ENCODE measurements at places on chromosomes 11 and 22.

- no peak for DNase-seq
Measured at GRCh38 chr11:103903621-103904323, 132.7 kb upstream of the DDI1 start.

DNA sequence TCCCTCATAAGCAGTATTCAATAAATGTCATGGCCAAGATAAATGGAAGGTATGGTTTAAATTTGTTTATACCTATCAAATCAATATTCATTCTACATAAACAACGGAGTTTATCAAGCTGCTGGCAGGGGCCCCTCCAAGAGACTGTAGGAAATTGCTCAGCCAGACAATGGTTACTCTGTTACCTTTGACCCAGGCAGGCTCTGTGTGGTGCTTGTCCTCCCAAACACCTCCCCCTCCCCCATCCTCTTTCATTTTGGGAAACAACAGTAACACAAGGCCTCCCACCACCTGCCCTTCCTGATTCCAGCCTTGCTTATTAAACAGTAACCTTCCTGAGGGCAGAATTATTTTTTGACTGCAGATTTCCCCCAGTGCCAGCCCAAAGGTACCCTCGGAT, 10.5 kb upstream of the ZBTB16 start:
- no peak for DNase-seq

DNA sequence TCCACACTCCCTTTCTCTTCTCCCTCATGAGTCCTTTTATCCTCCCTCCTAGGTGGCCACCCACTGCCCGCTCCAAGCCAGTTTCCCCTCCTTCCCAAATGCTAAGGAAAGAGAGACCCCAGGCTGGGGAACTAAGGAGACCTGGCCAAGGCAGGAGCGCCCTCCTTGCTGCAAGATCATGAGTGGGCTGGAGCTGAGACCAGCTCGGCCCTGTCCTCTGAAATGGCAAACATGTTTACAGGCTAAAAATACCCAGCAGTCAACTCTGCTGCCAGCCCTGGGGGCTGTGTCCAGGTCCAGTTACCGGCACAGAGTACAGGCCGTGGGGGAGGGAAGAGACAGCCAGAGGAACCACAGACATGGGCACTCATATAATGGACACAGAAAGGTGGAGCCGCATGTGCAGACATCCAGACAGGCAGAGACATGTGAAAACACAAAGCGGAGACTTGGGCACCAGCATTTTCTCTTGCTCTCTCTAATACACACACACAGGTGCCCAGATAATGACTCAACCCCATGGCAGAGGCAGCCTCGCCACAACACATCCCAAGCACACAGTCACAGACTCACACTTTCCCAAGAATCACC, 1.2 kb upstream of the AHNAK start:
- no peak for DNase-seq

DNA sequence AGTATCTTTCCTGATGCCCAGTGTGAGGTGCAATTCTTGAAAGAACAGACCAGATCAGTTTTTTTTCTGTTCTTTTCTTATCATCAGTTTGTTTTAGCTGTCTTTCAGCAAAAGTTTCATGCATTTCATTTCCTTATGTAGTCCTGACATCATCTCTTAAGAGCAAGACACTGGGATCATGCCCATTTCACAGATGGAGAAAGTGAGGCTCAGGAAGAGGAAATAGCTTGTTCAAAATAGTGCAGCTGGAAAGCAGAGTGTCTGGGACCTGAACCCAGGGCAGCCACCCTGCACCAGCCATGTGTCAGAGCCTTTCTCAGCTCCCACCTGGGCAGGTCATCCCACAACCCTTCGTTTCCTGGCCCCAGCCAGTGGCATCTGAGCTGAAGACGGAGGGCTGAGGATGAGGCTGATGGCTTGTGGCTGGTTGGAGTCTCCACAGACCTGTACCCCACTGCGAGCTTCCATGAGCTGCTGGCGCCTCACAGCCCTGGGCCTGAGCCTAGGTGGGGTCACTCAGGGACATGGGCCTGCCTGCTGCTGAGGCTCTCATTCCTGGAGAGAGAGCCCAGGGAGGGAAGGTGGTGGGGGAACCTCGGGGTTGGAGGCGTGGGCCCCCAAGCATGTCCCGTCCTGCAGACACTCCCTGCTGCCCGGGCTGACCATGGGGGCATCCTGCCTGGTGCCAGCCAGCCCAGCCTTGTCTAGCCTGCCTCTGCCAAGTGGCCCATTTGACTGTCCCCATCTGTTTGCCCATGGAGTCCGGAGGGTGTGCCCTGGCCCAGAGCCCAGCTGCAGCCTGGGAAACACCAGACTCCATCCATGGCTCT, 61.8 kb downstream of the SMIM38 start:
- no peak for DNase-seq

DNA sequence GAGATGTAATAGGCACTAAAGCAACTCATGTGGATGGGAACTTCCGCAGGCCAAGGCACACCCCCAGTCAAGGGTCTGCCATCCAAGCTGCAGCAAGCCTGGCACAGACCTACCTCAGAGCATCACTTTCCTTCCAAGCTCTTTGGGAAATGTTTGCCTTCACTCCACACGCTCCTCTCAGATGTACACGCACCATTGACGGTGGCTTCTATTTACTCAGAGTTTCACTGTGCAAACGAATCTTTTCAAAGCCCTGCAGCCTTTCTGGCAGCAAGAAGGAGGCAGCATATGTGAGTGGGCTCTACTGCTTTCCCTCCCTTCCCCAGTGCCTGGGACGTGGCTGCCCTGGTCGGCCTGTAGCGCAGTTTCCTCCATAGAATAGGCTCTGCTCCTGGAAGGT, 60.9 kb upstream of the USP47 start:
- DNase-seq, result no peak

DNA sequence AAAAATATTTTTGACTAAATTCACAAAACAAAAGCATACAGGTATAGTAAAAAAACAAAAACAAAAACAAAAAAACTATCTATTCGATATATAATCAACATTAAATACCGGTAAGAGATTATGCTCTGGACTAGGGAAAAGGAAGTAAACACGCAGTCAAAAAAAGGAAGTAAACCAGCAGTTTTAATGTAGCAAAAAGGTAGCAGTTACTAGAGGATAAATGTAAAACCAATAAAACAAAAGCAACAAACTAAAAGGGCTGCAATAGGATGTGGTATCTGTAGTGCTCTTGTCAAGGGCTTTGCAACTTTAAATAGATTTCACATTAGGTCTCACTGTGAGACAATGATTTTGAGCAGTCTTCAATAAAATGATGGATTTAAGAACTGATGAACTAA, 2.4 kb downstream of the TRIM22 start:
- DNase-seq, result no peak

DNA sequence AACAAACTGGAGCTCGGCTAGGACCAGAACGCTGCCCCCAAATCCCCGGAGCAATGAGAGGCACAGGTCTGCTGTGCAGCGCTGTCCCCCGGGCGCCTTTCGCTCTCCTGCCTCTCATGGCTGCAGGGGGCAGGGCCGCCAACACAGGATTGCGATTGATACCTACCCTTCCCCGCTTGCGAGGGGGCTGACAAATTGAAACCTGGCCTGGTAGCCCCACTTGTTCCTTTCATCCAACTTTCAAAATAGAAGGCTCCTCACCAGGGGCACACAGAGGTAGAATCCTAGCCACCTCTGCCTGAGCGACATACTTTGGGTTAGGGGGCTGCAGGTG, 642 bp upstream of the CASTOR1 start:
- DNase-seq, result no peak

DNA sequence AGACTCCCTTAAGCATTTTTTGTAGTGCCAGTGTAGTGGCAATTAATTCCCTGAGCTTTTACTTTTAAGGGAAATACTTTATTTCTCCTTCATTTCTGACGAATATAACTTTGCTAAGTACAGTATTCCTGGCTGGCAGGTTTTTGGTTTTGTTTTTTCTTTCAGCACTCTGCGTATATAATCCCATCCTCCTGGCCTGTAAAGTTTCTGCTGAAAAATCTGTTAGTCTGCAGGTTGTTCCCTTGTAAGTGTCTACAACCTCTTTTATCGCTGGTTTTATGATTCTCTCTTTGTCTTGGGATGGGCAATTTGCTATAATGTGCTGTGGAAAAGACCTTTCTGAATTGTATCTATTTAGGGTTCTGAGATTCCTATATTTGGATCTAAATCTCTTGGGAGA, 56.0 kb downstream of the KCNQ1OT1 start:
- no peak for DNase-seq

DNA sequence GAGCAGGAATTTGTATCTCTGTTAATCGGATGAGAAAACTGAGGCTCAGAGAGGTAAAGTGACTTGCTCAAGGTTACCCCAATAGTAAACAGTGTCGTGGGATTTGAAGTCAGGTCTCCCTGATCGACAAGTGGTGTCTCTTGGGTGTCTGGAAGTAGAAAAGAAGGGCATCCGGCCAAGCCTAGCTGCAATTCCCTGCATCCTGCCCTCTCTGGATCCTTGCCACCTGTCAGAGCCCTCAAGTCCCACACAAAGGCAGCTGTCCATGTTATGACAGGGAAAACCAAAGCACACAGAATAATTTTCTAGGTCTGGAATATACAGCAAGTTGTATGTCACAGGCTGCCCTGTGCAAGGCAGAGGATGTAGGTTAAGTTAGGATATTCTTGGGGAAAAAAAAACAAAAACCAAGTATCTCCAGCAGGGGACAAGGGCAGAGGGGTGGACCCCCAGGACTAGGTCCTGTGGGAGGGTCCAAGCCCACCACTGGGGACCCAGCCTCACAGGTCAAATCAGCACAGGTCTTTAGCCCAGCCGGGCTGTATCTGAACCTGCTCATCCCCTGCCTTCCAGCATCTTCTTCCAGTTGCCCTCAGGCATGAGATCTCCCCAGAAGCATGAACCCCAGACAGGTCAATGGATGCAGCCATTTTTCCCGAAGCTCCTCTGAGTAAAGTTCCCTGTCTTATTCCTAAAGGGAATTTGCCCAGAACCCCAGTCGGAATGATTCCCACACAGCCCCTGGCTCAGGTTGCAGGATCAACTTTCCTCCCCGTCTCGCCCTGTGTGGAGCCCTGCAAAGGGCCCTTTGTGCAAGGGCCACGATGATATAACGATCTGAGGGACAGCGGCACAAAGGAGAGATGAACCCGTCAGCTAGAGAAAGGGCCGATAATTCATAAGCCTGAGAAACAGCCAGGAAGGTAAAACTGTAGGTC, 15.0 kb downstream of the USH1C start:
- DNase-seq, result no peak

Data from caudate nucleus (tissue), 63 donors.